Activated CD8-positive, alpha-beta T cell treated with anti-CD3 and anti-CD28 coated beads, Interleukin-2, amount 10 ng/mL, durations not matched to agents 7 days and 5 days (primary cell): ENCODE measurements at places on chromosomes 12 and 14.

DNA sequence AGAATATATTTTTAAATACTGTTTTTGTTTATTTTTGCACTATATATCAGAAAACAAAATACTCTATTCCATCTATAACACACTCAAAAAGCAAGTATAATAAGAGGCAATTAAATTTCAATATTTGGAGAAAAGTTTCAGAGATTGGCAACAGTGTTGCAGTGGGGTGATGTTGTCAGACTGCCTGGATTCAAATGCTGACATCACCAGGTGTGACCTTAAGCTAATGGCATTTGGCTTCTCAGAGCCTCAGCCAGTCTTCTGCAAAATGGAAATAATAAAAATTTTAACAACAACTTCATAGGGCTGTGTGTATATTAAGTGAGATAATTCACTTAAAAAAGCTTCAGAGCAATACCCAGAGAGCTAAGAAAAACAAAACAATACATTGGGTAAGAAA lies 74.7 kb downstream of the TMTC1 start:
- DNase-seq = no peak

DNA sequence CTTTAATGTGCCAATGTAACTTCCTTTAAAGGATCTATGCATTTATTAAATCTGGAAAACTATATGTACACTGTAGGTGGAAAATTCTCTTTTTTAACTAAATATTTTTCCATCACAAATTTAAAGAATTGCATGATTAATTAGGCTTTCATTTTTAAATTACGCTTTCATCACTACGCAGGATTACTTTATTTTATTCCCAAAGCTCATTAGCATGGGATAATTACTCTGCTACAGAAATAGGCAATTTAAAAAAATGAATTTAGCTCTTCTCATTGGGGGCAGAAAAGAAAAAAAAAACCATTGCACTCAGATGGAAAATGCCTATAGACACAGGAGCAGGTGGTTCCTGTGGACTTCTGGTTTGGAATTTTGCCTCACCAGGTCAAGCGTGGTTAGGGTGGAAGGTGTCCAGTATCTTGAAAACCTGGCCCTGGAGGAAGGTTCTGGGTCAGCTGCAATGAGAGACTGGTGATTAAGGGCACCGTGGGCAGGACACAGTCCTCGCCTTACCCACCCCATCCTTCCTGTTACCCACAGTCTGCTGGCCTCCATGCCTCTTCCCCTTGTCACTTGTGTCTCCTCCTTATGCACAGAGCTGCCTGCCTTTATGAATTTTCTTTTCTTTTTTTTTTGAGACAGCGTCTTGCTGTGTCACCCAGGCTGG lies 17.3 kb upstream of the RIN3 start:
- no peak for DNase-seq

GRCh38 chr14:68245146-68246073 lies 425.8 kb downstream of the RAD51B start:
- DNase-seq = no peak

- DNase-seq = no peak
Observed at GRCh38 chr12:131647667-131648066, 63.2 kb upstream of the SFSWAP start.

DNA sequence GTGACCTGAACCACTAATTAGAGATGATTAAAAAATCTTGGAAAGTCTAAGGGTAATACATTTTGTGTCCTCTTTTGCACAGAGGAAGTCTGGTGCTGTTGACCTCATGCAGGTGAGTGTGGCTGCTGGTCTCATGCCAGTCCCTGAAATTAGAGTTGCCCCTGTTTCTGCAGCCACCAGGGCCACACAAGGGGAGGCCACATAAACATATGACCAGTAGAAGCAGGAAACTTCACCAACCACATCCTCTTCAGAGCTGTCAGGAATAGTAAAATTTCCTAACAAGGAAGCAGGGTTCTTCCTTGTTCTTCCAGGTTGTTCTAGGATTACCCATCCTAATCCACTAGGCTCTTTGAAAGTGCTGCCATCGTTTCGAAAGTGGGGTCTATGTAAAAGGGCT lies 28.3 kb downstream of the PSMA6 start:
- no peak for DNase-seq

DNA sequence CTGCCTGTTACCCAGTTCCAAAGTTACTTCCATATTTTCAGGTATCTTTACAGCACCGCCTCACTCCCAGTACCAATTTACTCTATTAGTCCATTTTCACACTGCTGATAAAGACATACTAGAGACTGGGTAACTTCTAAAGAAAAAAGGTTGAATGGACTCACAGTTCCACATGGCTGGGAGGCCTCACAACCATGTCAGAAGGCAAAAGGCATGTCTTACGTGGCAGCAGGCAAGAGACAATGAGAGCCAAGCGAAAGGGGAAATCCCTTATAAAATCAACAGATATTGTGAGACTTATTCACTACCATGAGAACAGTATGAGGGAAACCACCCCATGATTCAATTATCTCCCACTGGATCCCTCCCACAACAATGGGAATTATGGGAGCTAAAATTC lies 9.8 kb downstream of the AREL1 start:
- DNase-seq = no peak

DNA sequence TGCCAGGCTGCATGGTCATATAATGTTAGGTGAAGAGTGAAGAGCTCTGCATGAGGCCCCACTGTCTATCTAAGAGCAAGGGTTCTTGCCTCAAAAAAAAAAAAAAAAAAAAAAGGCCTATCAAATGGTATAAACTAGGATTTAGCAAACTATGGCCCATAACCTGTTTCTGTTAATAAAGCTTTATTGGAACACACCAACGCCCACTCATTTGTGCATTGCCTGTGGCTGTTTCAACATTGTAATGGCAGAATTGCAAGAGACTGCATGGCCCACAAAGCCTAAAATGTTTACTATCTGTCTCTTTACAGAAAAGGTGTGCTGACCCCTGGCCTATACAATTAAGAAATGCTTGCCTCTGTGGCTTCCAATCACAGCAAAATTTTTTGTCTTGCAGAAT lies 12.8 kb downstream of the PLEKHG7 start:
- DNase-seq = no peak

DNA sequence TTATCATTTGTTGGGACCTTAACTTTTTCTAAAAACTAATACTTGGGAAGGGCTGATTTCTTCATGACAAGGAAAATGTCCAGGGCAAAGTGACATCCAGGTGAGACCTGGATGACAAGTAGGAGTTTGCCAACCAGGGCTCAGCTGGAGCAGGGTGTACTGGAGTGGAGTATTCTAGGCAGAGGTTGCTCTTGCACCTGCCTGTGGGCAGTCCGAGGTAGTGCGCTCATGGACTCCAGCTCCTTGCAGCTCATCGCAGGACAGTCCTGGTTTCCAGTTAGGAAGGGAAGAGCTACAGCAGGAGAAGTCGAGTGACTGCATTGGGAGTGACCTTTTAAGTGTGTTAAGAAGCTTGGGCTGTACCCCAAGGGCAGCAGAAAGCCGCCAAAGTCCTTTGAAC lies 175.9 kb downstream of the PELI2 start:
- DNase-seq = no peak

DNA sequence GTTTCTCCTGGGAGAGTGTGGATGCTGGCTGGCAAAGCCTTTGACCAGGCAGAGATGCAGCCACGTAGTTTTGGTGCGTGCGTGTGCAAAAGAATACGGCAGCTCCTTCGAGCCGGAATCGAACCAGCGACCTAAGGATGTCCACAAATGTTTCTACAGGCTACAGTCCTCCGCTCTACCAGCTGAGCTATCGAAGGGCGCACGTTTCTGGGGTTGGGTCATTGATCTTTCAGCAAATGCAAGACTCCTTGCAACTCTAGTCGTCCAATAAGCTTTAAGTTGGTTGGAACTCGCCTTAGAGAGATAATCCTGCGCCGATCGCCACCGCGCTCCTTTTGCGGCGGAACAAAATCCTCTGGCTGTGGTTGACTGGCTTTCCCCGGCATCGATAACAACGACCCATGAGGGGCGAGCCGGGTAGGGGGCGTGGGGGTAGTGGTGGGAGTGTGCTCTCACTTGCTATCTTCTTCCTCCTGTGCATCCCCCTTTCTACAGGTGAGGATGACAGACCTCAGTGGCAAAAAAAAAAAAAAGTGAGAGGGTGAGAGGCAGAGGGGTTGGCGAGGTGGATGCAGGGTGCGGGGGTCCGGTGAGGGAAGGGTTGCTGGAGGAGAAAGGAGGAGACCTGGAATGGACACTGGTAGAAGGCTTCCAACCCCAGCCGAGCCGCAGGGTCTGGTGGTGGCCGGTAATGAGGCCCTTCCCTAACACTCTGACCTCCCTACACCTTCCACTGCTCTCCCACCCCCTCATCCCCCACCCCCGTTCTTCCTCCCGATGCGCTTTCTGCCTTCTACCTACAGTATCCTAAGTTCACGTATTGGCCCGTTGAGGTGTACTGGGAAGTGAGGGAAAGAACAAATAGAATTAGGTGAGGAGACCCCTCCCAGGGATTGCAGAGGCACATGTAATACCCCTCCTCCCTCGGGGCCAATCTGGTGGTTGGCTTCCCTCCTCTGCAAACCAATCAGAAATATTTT lies 11.8 kb upstream of the OR6S1 start:
- DNase-seq = peak; percentile 60

- DNase-seq = no peak
Observed at GRCh38 chr12:58148405-58148804, 207.0 kb downstream of the ATP23 start.

DNA sequence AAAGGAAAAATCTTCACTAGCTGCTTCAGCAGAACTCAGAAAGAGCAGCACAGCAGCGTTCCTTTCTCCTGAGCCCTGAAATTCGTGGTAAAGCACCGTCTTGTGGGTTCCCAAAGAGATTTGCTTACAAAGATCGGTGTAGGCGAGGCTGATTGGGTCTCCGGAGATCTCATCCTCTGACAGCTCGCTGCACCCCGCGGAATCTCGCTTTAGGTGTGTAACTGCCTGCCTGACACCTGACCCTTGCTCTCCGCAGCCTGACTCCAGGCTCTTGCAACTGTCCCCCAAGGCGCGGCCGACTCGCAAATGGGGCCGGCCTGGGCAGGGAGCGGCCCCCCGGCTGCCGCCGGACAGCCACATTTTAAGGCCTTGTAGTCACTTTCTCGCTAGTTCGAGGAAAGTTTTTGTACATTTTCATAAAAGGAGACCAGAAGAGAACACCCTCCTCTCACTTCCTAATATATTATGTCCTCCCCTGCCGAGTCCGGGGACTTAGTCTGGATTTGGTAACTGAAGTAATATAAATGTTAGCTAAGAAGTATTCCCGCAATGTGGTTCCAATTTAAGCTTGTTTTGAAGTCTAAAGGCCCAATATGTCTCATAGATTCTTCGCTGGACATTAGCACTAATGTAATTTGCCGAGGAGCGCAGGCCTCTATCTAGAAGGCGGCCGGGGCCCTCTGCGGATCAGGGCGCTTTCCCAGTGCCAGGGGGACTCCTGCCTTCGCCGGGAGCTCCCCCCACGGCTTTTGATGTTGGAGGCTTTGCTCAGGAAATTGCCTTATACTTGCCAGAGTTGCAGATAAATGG lies 177.3 kb upstream of the CDKN3 start:
- no peak for DNase-seq

DNA sequence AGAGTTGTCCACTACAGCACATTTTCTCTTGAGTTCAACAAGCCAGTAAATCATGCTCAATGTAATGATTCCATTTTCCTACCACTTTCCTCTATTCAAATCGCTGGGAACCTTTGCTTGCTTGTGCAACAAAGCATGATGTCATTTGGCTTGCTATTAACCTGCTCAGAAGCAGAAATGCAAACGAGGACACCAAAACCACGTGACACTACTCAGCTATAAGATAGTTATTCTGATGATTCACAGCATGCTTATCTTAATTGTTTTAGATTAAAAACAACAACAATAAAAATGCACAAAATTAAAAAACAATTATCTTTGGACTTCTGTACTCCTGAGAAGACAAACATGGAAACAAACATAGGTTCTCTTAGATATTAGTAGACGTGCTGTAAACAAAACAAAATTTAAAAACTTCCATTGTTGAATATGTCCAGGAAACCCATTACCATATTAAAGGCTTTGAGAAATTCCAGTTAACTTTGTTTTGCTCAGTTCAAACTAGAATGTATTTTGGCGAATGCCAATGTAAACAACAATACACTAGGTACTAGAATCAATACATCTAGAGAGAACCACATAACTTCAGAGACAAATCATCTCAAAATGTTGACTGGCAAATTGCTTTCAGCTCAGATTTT lies 77.5 kb upstream of the KRAS start:
- DNase-seq = no peak

- peak; percentile 85 for DNase-seq
Observed at GRCh38 chr12:110689281-110690126, 589 bp upstream of the HVCN1 start.

DNA sequence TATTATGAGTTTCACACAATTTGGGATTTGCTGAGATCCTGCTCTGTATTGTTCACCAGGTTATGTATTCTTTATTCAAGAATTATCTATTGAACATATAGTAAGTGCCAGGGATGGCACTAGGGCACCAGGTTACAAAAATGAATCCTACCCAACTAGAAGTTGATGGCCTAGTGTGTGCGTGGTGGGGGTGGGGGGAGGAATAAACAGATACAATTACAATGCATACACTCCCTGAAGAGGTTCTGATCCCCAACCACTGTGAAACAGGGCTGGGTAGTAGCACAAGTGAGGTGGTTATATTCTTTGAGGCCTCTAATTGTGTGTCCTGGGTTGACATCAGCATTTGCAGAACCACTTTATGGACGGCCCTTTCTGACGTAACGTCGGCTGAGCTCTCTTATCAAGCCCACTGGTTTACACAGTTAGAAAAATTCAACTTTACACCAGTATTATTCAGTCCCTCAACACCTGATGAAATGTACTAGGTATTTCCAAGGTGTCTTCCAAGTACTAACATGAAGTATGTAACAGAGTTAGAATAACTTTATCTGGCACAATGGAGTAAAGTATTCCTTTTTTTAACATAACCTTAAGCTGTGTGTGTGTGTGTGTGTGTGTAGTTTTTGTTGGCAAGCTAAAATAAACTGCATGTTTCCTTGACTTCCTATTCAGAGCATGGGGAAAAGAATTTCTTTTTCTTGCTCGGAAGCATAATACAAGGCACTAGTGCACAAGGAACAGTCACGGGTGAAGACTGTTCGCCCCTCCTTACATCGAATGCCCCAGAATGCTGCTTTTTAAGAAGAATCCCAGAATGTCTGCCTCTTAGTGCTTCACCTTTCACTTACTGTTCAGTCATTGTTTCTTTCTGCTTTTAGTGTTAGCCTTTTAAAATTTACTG lies 8.1 kb upstream of the GLRX5 start:
- no peak for DNase-seq

- DNase-seq = no peak
Observed at GRCh38 chr14:90739318-90740068, 76.7 kb downstream of the TTC7B start.
